Spinal cord (tissue), 10 donors: ENCODE measurements at places on chromosomes 1 and 21. TPM values are rescaled to one million over a fixed set of nuclear protein-coding genes. Genes with fewer than 3 reads are reported as not detected.

The KCNJ15 gene
- polyA plus RNA-seq = 1.4 TPM

The GCSAML gene
- polyA plus RNA-seq = 1.3 TPM

The APOBEC4 gene
- not detected for polyA plus RNA-seq

The RPTN gene
- not detected for polyA plus RNA-seq

The LRRIQ3 gene
- polyA plus RNA-seq = 1.4 TPM

The WDR47 gene
- 77.3 TPM for polyA plus RNA-seq

The EXOC8 gene
- polyA plus RNA-seq = 11.5 TPM

The S100A3 gene
- polyA plus RNA-seq = not detected

The MLLT11 gene
- polyA plus RNA-seq = 182 TPM

The TAL1 gene
- polyA plus RNA-seq = 5.8 TPM

The SEC16B gene
- 3.0 TPM for polyA plus RNA-seq

The TMEM125 gene
- 10.1 TPM for polyA plus RNA-seq

The RHCE gene
- polyA plus RNA-seq = 1.9 TPM

The SLAMF9 gene
- polyA plus RNA-seq = not detected

The KIF17 gene
- polyA plus RNA-seq = 12.6 TPM

The TSPEAR gene
- polyA plus RNA-seq = 0.33 TPM

The RHD gene
- 0.63 TPM for polyA plus RNA-seq

The UMODL1 gene
- 0.21 TPM for polyA plus RNA-seq

The GJA9 gene
- polyA plus RNA-seq = 0.16 TPM

The CCDC24 gene
- 18.2 TPM for polyA plus RNA-seq

The ESRRG gene
- 26.9 TPM for polyA plus RNA-seq

The DYNLT5 gene
- polyA plus RNA-seq = 43.3 TPM

The ASTN1 gene
- 91.1 TPM for polyA plus RNA-seq

The OLFML3 gene
- polyA plus RNA-seq = 50.6 TPM

The PDPN gene
- 46.9 TPM for polyA plus RNA-seq

The CELA2A gene
- 0.72 TPM for polyA plus RNA-seq

The CHIT1 gene
- polyA plus RNA-seq = 0.69 TPM

The GPR25 gene
- 0.44 TPM for polyA plus RNA-seq

The GIPC2 gene
- 1.1 TPM for polyA plus RNA-seq

The FOXD3 gene
- polyA plus RNA-seq = 3.2 TPM

The PRAMEF17 gene
- polyA plus RNA-seq = not detected

The BNIPL gene
- polyA plus RNA-seq = 0.93 TPM

The ARHGEF19 gene
- 2.3 TPM for polyA plus RNA-seq

The S1PR1 gene
- polyA plus RNA-seq = 75.7 TPM

The EFNA3 gene
- 46.6 TPM for polyA plus RNA-seq

The KRTAP19-1 gene
- polyA plus RNA-seq = not detected

The ADAMTS1 gene
- polyA plus RNA-seq = 10.8 TPM

The TCHHL1 gene
- polyA plus RNA-seq = not detected

The GPN2 gene
- polyA plus RNA-seq = 30.0 TPM

The PPFIA4 gene
- polyA plus RNA-seq = 51.0 TPM

The FLG2 gene
- 0.11 TPM for polyA plus RNA-seq

The ADCY10 gene
- 0.77 TPM for polyA plus RNA-seq

The TATDN3 gene
- 24.7 TPM for polyA plus RNA-seq

The IGSF9 gene
- 4.0 TPM for polyA plus RNA-seq

The NUDT4B gene
- not detected for polyA plus RNA-seq

The CD1D gene
- polyA plus RNA-seq = 0.90 TPM

The LRRC3 gene
- polyA plus RNA-seq = 6.5 TPM

The CENPL gene
- polyA plus RNA-seq = 7.1 TPM

The PROK1 gene
- 1.0 TPM for polyA plus RNA-seq
